ENCODE measurements at places on chromosomes 5 and 9.
A peak's percentile ranks its signal among the peaks of the same experiment; 100 is the strongest.

DNA sequence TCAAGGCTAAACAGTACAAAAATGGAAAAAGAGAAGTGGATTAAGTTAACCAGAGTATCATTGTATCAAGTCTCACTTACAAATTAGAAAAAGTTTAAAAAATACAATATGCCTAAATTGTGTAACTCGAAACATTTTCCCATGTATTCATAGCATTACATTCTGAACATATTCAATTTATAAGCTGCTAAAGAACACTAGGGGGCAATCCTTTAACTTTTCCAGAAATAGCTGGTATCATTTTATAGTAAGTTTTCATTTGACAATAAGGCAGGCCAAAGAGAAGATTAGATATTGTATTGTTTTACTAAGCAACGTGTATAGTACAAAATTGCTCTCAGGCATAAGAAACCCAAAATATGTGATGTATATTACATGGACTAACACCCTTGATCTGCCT lies 234.6 kb downstream of the ADGRV1 start:
- DNase-seq: no peak

GRCh38 chr9:22142671-22143070 lies 133.6 kb upstream of the CDKN2B start:
- no peak for DNase-seq

- DNase-seq: peak; percentile 38
Observed at GRCh38 chr5:138654281-138654867, 79.2 kb upstream of the HSPA9 start.

DNA sequence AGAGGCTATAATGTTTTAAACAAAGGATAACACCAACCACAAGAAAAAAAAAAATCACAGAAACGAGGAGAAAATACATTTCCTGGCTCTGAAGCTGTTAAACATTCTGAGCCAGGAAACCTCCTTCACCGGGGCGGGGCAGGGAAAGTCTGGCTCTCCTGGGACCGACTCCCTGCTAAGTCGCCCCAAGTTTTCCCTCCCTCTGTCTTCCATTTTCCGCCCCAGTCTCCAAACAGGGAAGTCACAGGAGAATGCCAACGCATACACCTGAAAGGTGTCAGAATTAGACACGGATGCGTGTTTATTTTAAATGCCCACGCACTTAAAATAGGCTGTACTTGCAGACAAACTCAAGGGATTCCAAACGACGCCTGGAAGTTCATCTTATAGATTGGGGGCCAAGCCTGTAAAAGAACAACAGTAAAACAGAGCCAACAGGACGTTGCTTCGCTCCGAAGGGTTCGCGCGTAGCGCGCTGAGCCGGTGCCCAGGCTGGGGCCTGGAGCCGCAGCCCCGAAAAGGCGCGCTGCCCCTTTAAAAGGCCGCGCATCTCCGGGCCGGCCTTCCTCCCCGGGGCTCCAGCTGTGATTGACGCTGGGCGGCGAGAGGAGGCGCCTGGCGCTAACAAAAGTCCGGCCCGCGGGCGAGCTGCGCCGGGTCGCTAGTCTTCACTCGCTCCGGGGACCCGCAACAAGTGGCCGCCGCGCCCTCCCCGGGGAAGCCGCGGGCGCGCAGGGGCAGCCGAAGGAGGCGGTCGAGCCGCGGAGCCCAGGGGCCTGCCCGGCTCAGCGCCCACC lies at the start of gene FBXL7:
Gene FBXL7 (plus strand): TSS at position 653 of the 797 bp plus-strand sequence.
- DNase-seq: peak; percentile 92

DNA sequence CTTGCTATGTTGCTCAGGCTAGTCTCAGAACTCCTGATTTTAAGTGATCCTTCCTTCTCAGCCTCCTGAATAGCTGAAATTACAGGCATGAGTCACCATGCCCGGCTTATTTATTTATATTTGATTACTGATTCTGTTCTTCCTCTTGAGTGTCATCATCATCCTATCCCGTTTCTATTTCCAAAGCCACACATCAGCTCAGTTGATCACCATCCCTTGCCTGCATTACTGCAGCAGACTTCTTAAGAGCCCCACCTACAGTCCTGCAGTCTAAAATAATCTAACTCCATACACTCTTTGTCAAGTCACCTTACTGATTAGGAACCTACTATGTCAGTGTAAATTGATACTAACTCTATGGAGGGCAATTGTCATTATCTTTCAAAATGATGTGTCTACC lies 138.9 kb upstream of the RAI14 start:
- no peak for DNase-seq

GRCh38 chr5:31194468-31194813 lies 955 bp downstream of the CDH6 start:
- DNase-seq: no peak

DNA sequence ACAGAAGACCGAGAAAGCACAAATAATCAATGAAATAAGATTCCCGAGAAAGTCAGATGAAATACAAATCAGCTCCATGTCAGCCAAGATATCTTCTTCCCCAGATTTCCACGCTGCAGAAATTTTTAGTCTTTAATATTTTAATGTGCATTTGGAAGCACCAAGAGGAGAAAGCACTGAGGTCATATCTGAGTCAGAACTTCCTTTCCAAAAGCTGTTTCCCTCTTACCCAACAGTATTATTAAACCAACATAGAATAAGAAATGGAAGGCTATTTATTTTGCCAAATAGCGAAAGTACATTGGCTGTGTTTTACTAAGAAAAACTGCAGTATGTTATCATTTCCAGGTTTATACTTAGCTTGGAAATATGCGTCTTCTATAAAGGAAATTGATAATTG lies 772.1 kb upstream of the CDH9 start:
- DNase-seq: no peak

GRCh38 chr5:886036-886435 lies 6.6 kb downstream of the BRD9 start:
- no peak for DNase-seq

DNA sequence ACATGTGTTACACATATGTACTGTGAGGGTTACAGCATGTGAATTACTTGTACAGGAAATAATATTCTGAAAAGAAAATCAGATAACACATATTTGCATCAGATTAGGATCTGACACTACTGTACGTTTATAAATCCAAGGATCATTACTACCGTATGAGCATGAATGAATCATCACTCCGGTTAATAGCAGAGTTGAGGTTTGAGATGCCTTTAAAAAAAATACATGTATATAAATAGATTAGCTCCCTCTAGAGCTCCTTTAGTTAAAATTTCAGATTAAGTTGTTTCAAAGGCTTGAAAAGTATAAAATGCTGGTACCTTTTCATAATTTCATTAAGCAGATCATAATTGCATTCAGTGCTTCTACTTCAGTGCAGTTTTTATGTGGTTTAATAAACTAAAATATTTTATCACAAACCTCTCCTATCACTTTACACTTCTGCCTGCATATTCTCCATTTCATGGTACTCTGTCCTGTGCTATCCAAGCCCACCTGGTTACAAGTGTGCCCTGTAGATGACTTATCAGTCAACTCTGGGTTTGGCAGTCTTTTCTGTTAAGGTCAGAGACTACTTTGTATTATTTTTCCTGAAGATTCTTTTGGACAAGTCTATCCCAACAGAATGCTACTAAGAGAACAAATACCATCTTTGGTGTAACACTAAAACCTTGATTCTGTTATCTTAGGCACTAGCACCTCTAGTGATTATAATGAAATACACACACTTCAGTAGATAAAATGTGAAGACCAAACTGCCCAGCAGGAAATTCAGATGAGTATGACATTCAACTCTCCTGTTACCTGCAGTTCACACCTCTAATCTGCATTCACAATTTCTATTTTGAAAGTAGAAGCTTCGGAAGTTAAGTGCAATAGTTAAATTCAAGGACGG lies 48.0 kb upstream of the POU5F2 start:
- no peak for DNase-seq

DNA sequence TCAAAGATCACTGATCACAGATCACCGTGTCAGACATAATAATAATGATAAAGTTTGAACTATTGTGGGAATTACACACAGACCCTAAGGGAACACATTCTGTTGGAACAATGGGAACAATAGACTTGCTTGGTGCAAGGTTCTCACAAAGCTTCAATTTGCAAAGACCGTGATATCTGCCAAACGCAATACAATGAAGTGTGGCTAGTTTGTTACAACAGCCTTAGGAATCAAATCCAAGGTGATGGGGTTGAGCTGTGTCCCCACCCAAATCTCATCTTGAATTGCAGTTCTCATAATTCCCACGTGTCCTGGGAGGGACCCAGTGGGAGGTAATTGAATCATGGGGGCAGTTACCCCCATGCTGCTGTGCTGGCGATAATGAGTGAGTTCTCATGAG lies 20.8 kb downstream of the KYAT1 start:
- DNase-seq: no peak

- DNase-seq: no peak
Observed at GRCh38 chr5:178797546-178798440, 62.0 kb upstream of the ZNF354B start.

GRCh38 chr9:14962193-14962882 lies 52.1 kb upstream of the FREM1 start:
- no peak for DNase-seq

DNA sequence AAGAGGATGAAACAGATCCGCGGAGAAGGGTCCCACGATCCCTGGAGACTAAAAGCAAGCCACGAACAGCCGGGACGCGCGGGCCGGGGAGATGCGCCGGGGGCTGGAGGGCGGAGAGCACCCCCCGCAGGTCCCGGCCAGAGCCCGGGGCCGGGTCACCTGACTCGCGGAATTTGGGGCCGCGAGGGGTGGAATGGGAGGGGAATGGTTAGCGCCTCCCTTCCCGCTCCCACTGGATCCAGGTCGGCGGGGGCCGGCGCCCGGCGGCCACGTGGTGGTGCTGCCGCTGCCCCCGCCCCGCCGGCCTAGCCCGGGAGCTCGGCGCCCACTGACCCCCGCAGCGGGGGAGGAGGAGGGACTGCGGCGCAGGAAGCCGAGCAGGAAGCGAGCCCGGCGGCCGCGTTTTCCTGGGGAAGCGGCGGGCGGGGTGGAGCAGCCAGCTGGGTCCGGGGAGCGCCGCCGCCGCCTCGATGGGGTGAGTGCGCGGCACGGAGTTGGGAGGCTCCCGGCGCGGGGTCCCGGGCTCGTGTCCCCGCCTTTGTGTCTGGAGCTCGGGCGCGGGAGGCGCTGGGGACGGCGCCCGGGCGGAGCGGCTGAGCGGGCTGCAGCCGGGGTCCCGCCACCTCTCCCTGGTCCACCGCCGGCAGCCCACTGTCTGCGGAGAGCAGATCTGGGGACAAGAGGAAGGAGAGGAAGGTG lies at the start of gene RAI14:
Gene RAI14 (plus strand): TSS at position 328 of the 699 bp plus-strand sequence. CDS start 30,592 bp downstream, outside the sequence.
- peak; percentile 79 for DNase-seq
